ENCODE measurements at places on chromosomes 16 and 17. TPM values are rescaled to one million over a fixed set of nuclear protein-coding genes. Genes with fewer than 3 reads are reported as not detected.

DNA sequence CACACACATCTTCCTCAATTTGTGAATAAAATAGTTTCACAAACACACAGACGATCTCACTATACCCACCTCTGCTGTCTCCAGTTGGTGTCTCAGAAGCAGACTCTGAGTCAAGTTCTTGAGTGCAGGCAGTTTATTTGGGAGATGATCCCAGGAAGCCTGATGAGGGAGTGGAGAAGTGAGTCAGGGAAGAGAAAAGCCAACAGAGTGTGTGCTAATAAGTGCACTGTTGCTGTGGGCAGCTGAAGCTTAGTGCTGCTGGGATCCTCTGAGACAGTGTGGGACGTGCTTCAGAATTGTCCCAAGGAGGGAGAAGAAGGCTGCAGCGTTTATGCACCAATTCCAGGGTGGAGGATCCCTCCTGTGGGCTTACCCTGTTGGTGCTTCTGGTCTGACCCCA, 423.2 kb upstream of the C16orf82 start:
- no peak for DNase-seq

DNA sequence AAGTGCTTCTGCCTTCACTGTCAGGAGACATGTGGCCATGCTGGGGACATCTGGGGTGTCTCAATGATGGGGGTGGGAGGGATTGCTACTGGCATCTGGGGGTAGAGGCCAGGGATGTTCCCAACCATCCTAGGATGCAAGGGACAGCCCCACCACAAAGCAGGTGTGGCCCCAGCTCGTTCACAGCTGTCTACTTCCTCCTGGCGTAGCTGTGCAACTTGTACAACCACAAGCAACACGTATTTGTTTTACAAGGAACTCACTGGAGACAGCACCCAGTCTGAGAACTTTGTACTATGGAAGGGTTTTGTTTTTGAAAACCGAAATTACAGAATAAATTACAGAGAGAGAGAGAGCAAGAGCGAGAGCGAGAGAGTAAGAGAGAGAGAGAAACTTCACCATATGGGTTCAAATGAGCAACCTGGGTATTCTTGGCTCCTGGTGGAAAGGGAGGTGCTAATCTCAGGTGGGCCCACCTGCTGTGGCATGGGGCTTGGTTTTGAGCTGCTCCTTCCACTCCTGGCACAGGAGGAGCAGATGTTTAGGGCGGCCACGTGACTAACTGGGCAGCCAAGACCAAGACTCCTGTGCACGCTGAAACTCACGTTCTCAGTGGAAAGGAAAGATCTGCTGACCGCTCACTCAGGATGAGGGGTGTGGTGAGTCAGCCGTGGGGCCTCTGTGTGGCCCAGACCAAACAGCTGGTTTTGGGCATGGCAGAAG, 17.5 kb upstream of the TNFRSF13B start:
- no peak for DNase-seq

GRCh38 chr16:78212674-78213073, 113.2 kb downstream of the WWOX start:
- no peak for DNase-seq

GRCh38 chr16:9159839-9160550, 68.6 kb downstream of the HAPSTR1 start:
- peak; percentile 53 for DNase-seq

DNA sequence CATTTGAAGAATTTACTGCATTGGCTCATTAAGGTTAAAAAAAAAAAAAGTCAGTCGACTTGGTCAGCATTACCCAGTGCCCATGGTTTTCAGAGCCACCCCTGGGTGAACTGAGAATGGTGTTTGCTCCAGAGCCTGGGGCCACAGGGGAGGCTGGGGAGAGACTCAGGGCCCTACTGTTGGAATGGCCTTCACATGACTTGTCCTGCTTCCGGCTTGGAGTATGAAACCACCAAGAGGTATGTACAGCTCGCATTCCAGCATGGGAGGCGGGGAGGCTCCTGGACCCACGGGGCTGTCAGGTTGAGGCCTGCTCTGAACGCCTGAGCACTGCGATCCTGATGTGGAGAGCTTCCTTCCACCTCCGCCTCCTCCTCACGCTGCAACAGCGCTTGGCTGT, 36.8 kb downstream of the MSI2 start:
- peak; percentile 59 for DNase-seq

GRCh38 chr17:22517716-22518115, 825.4 kb downstream of the KCNJ18 start:
- DNase-seq = no peak

GRCh38 chr16:73956587-73957494, 339.8 kb upstream of the PSMD7 start:
- peak; percentile 48 for DNase-seq

- DNase-seq = peak; percentile 87
These were observed 17.6 kb downstream of the HIGD1B start for GRCh38 chr17:44865231-44865660.

GRCh38 chr17:9226794-9227135, 205.5 kb downstream of the NTN1 start:
- no peak for DNase-seq

The CDRT15 gene
- not detected for total RNA-seq

The LRRC37A gene
- 0.53 TPM for total RNA-seq

The SLC7A6OS gene
- 15.6 TPM for total RNA-seq

The TRAF7 gene
- 39.5 TPM for total RNA-seq

The FAM234A gene
- 102 TPM for total RNA-seq

The RND2 gene
- total RNA-seq = 0.03 TPM

The CDH15 gene
- 0.05 TPM for total RNA-seq

The TELO2 gene
- total RNA-seq = 19.7 TPM

Measured in SJSA1 (cell line).